ENCODE measurements at places on chromosomes 1 and 21. TPM values are rescaled to one million over a fixed set of nuclear protein-coding genes. Genes with fewer than 3 reads are reported as not detected.

Gene FLG2
- total RNA-seq: 0.10 TPM

Gene AADACL4
- total RNA-seq: not detected

DNA sequence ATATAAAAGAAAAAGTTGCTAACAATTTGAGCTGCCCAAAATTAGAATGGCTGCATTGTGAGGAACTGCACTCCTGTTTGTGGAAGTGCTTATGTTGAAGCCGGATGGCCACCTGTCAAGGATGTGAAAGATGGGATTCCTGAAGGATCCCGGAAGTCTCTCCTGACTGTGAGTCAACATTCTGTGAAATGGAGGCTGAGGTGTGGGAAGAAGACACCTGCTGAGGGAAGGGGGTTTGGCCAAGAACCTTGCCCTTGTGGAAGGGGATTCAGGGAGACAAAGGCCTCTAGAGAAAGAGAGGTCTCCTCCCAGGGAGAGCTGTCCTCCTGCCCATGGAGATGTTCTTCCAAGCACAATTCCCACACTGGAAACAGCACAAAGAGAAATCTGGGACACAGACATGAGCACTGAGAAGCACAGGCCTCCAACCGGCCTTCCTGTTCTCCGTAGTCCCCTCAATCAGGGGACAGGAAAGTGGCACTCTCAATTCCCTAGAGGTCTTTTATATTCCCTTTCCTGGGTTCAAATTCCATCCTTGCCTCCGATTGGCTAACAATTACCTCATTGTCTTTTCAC, 70.5 kb downstream of the CD2 start:
- no peak overlapping the region for H3K4me3 ChIP-seq
- H3K4me1 ChIP-seq: peaks cover 16% of the 10 kb centered on the region
- no peaks in the 10 kb centered on the region for H3K27me3 ChIP-seq
- H3K36me3 ChIP-seq: no peaks in the 10 kb centered on the region
- DNase-seq: no peak
- peak overlapping the region; percentile 14 for H3K27ac ChIP-seq

DNA sequence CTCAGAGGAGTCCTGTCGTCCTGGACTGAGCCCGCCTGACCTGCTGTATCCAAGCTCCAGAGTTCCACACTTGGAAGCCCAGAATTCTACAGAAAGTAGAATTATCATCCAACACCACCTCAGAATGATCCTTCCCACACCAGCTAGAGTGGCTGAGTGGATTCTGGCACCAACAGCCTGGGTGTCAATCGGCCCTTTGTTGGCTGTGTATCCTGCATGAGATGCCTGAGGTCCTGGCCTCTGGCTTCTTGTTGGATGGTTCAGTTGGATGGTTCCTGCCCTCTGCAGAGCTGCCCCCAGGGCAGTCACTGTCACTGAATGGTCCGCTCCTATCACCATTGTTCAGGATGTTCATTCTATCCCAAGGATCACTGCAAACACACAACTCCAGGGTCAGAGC, 49.8 kb downstream of the PGBD5 start:
- DNase-seq: no peak
- H3K27me3 ChIP-seq: peaks cover 13% of the 10 kb centered on the region
- no peak overlapping the region for H3K4me3 ChIP-seq
- H3K4me1 ChIP-seq: no peaks in the 10 kb centered on the region
- H3K36me3 ChIP-seq: no peaks in the 10 kb centered on the region

DNA sequence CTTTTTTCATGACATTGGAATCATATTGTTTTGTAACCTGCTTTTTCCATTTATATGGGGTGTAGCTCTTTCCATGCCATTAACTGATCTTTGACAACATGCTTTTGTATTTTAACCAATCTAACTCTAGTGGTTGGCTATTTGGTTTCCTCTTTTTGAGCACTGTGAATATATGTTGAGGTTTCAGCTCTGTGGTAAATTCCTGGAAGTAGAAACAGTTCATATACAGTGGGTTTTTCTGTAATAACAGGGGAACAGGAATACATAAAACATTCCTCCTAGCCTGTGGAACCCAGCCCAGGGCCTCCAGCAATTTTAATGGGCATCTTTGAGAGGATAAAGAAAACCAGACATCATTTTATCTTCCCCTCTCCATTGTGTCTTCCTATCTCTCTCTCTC, 17.4 kb downstream of the AZIN2 start:
- peaks cover 15% of the 10 kb centered on the region for H3K36me3 ChIP-seq
- peak overlapping the region; percentile 94 for H3K27ac ChIP-seq
- DNase-seq: no peak
- H3K4me3 ChIP-seq: peak overlapping the region; percentile 40

GRCh38 chr1:87330057-87330884, 1.6 kb downstream of the LMO4 start:
- peak overlapping the region; percentile 89 for H3K4me3 ChIP-seq
- H3K36me3 ChIP-seq: no peaks in the 10 kb centered on the region
- H3K27me3 ChIP-seq: no peaks in the 10 kb centered on the region
- no peak for DNase-seq
- H3K4me1 ChIP-seq: peaks cover 58% of the 10 kb centered on the region
- H3K27ac ChIP-seq: peak overlapping the region; percentile 96

Data from naive thymus-derived CD8-positive, alpha-beta T cell (primary cell).